ENCODE measurements at places on chromosomes 2 and 18. TPM values are rescaled to one million over a fixed set of nuclear protein-coding genes. Genes with fewer than 3 reads are reported as not detected.

GRCh38 chr2:227117027-227117426, 47.0 kb downstream of the COL4A4 start:
- no peak for DNase-seq
- H3K4me3 ChIP-seq = no peak overlapping the region
- H3K36me3 ChIP-seq = no peaks in the 10 kb centered on the region
- H3K27ac ChIP-seq = no peak overlapping the region
- no peaks in the 10 kb centered on the region for H3K27me3 ChIP-seq

Gene IL36G
- polyA plus RNA-seq = not detected

Gene CERKL
- polyA plus RNA-seq = 0.35 TPM

Gene CCDC85A
- 0.17 TPM for polyA plus RNA-seq

DNA sequence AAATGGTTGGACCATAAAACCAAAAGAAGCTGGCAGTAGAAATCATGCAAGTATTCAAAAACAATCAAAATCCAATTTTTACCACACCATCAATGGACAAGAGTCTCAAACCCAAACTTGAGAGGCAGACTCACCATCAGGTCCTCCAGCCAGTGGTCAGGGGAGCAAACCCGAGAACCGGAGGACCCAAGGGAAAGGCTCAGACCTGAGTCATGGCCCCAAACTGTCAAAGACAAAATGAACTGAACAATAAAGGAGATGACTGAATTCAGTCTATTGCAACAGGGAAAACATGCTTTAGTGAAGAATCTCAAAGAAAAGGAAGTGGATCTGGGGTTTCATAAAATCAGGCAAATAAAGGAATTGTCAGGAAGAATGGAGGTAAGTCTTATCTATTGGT, 150.7 kb upstream of the MGAT5 start:
- H3K27ac ChIP-seq = no peak overlapping the region
- H3K4me1 ChIP-seq = no peaks in the 10 kb centered on the region
- H3K4me3 ChIP-seq = no peak overlapping the region
- no peaks in the 10 kb centered on the region for H3K36me3 ChIP-seq
- no peak for DNase-seq

Gene RABL2A
- polyA plus RNA-seq = 2.5 TPM

- no peak overlapping the region for H3K27ac ChIP-seq
- H3K4me3 ChIP-seq = no peak overlapping the region
- H3K4me1 ChIP-seq = no peaks in the 10 kb centered on the region
- no peaks in the 10 kb centered on the region for H3K36me3 ChIP-seq
- no peaks in the 10 kb centered on the region for H3K27me3 ChIP-seq
- no peak for DNase-seq
Observed at GRCh38 chr2:66456183-66457041, 21.5 kb downstream of the MEIS1 start.

GRCh38 chr2:162295009-162295408, 23.5 kb downstream of the IFIH1 start:
- no peaks in the 10 kb centered on the region for H3K4me1 ChIP-seq
- no peak for DNase-seq
- H3K27ac ChIP-seq = no peak overlapping the region
- no peak overlapping the region for H3K4me3 ChIP-seq
- no peaks in the 10 kb centered on the region for H3K27me3 ChIP-seq

Gene OTOS
- polyA plus RNA-seq = 0.40 TPM

GRCh38 chr2:203534621-203535077, 452 bp downstream of the RAPH1 start:
- H3K4me3 ChIP-seq = peak overlapping the region; percentile 87
- peaks cover 19% of the 10 kb centered on the region for H3K27me3 ChIP-seq
- peak overlapping the region; percentile 73 for H3K27ac ChIP-seq
- H3K4me1 ChIP-seq = peaks cover 32% of the 10 kb centered on the region
- no peak for DNase-seq
- H3K36me3 ChIP-seq = 0 out of 2 replicates have a peak, but pooled peaks cover 3% of the 10 kb centered on the region

GRCh38 chr2:220795705-220796104, 776.4 kb downstream of the EPHA4 start:
- no peaks in the 10 kb centered on the region for H3K4me1 ChIP-seq
- H3K4me3 ChIP-seq = no peak overlapping the region
- no peak for DNase-seq
- no peak overlapping the region for H3K27ac ChIP-seq
- no peaks in the 10 kb centered on the region for H3K36me3 ChIP-seq

DNA sequence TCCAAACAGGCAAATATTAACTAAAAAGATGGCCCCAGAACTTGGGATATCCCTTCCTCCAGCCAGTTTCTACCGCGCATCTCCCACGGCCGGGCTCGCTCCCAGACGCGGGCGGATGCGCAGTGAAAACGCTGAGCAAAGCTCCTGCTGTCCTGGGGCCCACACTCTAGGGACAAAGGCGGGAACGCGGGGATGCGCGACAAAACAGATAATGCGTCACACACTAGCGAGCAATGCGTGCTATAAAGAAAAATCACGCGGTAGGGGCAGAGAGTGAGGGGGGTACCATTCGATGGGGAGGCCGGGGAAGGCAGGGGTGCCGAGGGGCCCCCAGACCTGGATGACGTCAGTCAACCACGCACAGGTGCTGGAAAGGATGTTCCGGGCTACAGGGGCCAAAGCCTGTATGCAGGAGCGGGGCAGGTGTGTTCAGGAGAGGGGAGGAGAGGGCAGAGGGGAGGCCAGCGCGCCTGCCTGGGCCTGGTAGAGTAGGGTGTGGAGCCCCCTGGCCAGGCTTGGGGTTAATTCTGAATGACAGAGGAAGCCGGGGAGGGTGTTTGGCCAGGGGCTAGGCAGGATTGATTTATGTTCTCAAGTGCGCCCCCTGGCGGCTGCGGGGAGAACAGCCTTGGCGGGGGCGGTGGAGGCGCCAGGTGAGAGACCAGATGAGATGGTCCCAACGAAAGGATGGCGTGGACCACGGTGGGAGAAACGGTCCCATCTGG, 14.9 kb upstream of the ITM2C start:
- peak; percentile 95 for DNase-seq
- H3K4me3 ChIP-seq = no peak overlapping the region
- H3K36me3 ChIP-seq = no peaks in the 10 kb centered on the region
- no peak overlapping the region for H3K27ac ChIP-seq

Gene SNED1
- 1.5 TPM for polyA plus RNA-seq

Gene GPR35
- polyA plus RNA-seq = 0.21 TPM

DNA sequence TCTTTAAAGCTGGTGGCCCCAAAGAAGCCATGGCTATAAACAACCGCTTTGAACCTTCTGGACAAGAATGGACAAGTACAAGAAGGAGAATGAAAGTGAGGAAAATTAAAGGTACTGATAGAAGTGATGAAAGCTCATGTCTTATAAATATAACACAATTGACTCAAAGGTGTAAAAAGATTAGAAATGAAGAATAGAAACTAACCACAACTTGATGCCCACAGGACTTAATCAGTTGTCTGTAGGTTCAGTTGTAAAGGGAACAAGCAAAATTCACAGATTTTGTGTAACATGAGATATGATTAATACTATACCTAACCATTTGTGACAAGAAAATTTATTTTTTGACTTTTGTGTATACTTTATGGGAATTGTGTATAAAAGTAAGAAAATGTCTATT, 135.7 kb downstream of the NUP35 start:
- H3K36me3 ChIP-seq = no peaks in the 10 kb centered on the region
- H3K27me3 ChIP-seq = no peaks in the 10 kb centered on the region
- no peaks in the 10 kb centered on the region for H3K4me1 ChIP-seq
- H3K4me3 ChIP-seq = no peak overlapping the region
- no peak for DNase-seq

GRCh38 chr2:27204566-27204965, 7.3 kb upstream of the ATRAID start:
- H3K27ac ChIP-seq = no peak overlapping the region
- no peak overlapping the region for H3K4me3 ChIP-seq

- no peak overlapping the region for H3K4me3 ChIP-seq
- H3K27me3 ChIP-seq = no peaks in the 10 kb centered on the region
- no peak for DNase-seq
- H3K27ac ChIP-seq = no peak overlapping the region
- H3K36me3 ChIP-seq = no peaks in the 10 kb centered on the region
Observed at GRCh38 chr2:46825939-46826568, 89.6 kb downstream of the MCFD2 start.
